CD4-positive, alpha-beta T cell treated with Interferon alpha-2 for 1 hour (primary cell): ENCODE measurements at places on chromosomes 2 and 18.

GRCh38 chr2:170176212-170176611, 1.7 kb upstream of the MYO3B start:
- no peak for DNase-seq

DNA sequence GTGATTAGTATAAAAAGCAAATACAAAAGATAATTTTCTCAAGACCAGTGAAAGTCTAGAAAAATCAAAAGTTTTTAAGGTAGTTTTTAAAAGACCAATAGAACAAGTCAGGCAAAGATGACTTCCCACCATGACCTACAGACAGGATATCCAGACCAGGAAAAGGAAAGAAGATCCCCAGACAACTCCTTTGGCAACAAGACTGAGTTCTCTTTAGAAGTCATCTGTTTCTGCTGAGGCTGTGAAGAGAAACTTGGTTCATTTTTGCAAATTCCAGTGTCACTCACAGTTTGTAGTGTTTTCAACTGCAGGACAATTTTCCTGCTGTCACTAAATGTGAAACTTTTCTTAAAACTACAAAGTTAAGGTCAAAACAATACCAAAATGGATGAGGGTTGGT, 240.9 kb upstream of the SIX2 start:
- no peak for DNase-seq

- no peak for DNase-seq
These were observed 42.2 kb downstream of the RAD51AP2 start for GRCh38 chr2:17476064-17476463.

DNA sequence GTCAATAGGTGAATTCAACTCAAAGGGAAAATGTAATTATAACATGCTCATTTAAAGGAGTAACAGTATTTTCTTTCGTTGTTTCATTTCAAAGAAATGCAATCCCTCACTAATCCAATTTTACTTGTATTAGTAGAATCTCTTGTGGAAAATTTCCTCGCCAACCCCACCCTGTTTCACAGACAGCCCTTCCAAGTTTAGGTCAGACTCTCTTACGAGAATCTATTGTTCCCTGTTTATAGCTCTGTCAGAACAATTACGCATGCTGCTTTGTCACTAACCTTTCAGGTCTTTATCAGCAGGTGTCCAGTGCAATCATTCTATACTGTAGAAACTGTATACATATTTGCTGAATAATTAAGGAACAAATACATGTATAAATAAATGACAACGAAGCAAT, 657.8 kb upstream of the LINC00305 start:
- no peak for DNase-seq

DNA sequence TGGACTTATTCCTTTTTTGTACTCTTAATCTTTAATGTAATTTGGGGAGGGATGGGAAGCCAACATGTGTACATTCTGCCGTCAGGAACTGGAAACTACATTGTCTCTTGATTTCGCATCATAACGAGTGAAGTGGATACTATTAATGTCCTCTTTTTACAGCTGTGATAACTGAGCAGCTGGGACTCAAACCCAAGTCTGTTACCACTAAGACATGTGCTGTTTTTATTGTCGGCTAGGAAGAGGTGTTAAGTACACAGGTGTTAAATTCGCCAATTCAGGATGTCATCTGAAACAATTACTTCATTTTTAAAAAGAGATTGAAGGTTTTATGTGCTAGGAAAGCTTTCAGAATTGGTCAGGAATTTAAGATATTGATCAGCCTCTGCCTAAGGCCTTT, 6.9 kb downstream of the GMCL1 start:
- DNase-seq, result no peak

- DNase-seq, result no peak
These were observed 413.2 kb upstream of the SLC14A2 start for GRCh38 chr18:45202061-45202460.

DNA sequence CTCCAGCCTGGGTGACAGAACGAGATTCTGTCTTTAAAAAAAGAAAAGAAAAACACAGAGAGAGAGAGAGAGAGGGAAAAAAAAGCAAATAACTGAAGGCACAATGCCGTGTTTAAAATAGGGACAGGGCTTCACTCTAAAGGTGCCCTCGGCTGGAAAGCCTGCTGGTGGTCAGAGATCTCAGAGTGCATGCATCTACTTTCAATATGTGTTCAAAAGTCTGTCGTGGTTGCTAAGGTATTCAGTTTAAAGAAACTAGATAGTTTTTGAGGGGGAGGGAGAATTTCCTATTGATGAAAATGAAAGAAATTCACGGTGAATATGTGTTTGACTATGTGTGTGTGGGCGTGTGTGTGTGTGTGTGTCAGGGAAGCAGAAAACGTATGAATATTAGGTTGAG, 11.0 kb upstream of the CBLN2 start:
- DNase-seq, result no peak

- no peak for DNase-seq
These were observed 35.5 kb upstream of the AQP4 start for GRCh38 chr18:26901020-26901419.

DNA sequence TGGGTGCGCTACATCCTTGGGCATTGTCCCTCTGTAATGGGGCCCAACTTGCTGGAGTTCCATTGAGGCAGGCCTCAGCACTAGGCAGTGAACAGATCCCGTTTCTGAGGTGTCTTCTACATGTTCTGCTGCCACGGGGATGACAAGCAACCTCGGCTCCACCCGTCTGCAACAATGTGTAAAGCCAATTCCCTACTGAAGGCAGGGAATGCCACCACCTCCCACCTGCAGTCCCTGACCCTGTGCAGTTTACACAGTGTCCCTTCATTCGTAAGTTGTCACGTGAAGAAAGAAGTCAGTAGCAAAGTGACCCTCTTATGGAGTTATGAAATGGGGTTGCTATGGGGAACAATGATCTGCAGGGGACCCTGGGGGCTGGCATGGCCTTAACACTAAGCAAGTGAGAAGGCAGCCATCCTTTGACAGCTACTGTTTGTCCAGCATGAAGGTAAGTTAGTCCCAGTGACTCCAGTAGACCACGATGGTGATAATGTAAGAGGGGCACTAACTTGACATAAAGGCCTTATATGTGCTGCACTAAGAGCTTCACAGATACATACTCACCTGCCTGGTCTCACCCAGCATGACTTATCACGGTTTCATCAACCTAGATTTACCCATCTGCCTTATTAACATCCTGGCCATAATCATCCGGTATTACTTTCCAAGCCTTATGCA, 130.6 kb upstream of the ZSWIM2 start:
- DNase-seq, result no peak

DNA sequence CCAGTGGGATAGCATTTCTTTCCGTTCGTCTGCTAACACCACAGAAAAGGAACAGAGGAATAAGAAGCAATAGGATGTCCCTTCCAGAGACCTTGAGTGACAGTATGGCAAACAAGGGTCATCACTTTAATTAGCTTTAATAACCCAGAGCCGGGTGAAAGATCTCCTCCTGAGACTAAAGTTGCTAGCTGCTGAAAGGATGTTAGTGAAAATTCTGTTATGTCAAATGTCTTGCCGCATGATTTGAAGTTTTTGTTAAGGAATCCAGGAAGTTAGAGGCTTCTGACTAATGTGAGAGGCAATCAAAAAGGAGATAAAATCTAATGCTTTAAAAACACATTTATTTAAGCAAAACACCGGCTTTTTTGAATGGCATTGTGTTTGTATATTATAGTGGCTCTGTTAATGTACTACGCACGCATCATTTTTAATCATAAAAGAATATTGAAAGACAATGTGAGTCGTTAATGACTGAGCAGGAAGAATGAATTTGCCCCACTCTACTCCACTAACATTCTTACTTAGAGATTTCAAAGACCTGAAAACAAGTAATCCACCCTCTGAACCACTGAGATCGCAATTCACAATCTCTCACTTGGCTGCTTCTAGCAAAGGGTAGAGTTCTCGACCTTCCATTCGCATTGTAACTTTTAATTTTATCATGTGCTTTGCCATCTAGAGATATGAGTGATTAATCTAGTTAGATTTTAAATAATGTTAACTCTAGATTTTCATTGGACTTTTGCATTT, 536.6 kb downstream of the LRRTM4 start:
- DNase-seq, result no peak

DNA sequence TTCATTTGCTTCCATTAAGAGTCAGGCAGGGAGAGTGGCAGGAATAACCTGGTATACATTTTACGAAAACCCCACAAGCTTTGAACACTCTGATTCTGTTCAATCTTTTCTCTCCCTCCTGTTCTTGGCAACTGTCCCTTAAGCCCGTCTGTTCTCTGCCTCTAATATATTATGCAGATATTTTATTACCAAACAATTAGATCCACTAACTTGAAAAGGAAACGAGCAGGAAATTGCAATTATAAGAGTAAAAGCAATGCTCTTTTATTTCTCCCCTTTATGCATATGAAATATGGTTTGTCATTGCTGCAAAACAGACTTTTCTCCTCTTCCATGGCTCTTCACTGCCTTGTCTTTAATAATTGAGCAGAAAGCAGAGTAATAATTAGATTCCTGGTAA, 149.1 kb upstream of the CELF4 start:
- DNase-seq, result no peak

DNA sequence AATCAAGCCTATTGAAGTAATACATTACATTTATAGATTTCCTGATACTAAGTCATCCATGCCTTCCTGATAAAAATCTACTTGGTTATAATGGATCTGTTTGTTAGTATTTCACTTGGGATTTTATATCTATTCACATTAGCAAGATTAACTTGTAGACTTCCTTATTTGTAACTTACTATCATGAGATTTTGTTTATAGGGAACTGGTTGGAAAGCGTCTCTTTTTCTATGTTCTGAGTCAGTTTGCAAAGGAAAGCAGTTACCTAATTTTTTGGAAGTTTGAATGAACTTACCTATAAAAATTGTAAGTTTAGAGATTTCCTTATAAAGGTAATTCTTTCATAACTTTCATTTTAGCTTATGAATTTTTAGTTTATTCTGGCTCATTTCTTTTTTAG, 141.4 kb downstream of the SMAD7 start:
- no peak for DNase-seq

DNA sequence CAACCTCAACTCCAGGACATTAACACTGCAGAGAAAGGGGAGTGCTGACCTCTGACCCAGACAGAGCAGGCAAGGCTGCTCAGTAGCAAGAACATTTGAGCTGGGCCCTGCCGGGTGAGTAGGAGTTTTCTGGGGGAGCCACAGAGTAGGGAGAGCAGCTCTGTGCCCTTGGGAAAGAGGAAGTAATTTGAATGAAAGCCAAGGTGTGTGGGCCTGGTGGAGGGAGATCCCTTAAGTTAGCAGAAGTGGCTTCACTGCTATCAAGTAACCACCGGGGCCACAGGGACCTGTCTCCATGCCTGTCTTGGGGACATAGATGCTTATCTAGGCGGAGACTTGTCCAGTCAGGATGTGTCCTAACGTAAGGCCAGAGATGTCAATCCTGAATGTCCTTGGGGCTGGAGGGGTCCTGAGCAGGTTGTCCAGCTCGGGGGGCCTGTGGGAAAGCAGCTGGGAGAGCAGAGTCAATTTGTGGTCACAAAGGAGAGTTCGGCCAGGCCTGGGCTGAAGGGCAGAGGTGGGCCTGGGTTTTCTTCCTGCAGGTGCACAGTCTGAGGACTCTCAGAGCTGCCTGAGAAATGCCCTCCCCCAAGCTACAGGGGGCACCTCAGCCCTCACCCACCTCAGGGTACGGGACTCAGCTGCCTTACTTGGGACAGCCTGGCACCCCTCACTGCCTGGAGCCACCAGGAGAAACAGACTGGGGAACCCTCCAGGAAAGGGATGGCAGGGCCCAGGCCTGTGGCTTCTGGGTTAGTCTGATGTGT, 15.0 kb upstream of the OTOF start:
- no peak for DNase-seq

DNA sequence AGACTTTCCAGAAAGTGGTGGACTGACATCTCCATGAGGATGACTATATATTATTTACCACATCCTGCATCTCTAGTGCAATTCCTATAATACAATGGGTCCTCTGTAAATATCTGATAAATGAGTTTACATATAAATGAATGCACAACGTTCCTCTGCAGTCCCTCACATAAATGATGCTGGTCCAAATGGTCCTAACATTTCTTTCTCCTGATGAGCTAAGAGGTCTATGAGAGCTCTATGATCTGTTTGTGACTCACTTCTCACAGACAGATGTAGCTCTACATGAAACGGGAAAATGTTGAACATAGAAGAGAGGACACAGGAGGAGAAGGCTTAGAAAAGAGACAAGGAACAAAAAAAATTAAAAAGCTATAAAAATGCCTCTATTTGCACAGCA, 201.2 kb upstream of the PIK3C3 start:
- no peak for DNase-seq

- no peak for DNase-seq
These were observed 82.6 kb downstream of the HDAC4 start for GRCh38 chr2:239318151-239318611.

- DNase-seq, result no peak
These were observed 93.9 kb downstream of the EVA1A start for GRCh38 chr2:75466708-75467311.

- no peak for DNase-seq
These were observed 425.3 kb downstream of the THSD7B start for GRCh38 chr2:137190411-137191195.

- peak; percentile 9 for DNase-seq
These were observed 59.7 kb downstream of the PTH2R start for GRCh38 chr2:208466151-208466919.

DNA sequence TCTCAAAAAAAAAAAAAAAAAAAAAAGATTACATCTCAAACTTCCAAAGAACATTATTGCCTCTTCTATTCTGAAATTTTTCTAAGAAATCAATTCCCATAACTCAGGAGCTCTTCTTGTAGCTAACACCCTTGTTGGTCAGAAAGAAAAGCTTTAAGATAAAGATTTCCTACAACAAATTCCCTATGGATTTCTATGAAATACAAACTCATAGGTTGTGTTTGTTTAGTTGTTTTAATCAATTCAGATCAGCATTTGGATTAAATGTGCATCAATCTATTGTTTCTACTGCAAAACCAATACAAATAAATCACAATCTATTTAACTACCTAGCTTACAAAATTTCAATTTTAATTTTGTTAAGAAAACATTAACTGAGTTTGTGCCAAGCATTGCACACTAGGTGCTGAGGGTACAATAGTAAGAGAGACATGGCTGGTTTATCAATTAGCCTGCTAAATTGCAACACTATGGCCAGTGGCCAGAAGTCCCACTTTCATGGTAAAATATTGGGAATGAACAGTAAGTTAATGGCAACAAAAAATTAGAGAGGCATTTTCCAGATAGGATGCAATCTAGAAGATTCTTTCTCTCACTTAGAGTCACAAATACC, 80.2 kb upstream of the MYCN start:
- DNase-seq, result no peak

GRCh38 chr2:77922567-77922966, 400.4 kb upstream of the LRRTM4 start:
- no peak for DNase-seq

GRCh38 chr2:80028051-80028450, 276.5 kb downstream of the LRRTM1 start:
- no peak for DNase-seq
